ENCODE measurements at places on chromosomes 6 and 20.

GRCh38 chr6:33014841-33015634 is 5.6 kb upstream of the HLA-DOA start:
- DNase-seq = peak; percentile 83

- no peak for DNase-seq
Observed at GRCh38 chr6:15872241-15873103, 209.6 kb upstream of the DTNBP1 start.

GRCh38 chr6:110041126-110041525 is 63.0 kb downstream of the GPR6 start:
- no peak for DNase-seq

- no peak for DNase-seq
Observed at GRCh38 chr6:23091795-23092194, 522.4 kb downstream of the HDGFL1 start.

DNA sequence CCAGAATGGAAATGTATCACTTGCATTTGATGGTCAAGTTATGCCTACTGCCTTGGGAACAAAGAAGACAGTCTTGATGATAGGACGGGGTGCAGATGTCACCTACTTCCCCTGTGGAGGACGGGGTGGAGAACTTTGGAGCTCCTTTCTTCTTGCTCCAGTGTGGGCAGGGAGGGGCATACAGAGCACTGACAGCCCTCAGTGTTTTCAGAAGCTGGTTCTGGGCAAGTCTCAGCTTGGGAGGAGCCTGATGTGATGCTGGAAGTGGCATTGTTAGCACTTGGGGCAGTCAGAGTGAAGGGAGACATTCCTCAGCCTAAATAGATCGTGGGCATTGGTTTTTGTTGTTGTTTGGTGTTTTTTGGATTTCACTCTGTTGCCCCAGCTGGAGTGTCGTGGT is 59.7 kb downstream of the SYNJ2 start:
- DNase-seq = peak; percentile 33
